Stimulated activated CD8-positive, alpha-beta memory T cell treated with anti-CD3 and anti-CD28 coated beads, Interleukin-12 subunit alpha, Interleukin-12 subunit beta, amount 100 ng/mL, for 4 hours (primary cell): ENCODE measurements at places on chromosomes 13 and 19.

DNA sequence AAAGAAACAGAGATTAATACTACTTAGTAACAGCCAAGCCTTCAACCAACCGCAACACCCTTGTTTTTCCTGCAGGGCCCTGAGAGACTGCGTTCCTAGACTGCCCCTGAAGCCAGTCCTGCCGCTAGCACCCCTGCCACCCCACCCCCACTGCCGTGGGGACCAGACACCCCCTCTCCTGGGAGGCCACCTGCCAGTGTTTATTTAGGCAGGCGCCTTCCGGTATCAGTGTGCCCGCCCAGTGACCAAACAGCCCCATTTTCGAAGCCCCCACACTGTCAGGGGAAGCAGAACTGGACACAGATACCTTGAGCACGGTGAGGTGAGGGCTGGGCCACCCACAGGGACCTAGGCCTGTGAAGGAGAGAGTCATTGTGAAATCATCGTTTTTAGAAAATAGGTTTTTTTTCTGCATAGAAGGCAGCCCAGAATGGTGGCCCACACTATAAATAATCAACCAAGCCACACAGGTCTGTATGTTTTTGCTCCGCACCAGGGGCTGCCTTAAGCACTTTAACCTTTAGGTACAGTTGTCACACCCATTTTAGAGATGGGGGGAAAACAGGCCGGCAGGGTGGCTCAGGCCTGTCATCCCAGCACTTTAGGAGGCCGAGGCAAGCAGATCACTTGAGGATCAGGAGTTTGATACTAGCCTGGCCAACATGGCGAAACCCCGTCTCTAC is 3.5 kb upstream of the TLE5 start:
- no peak for DNase-seq

- no peak for DNase-seq
Observed at GRCh38 chr19:1754636-1755466, 1.5 kb downstream of the ONECUT3 start.

GRCh38 chr13:20782116-20782708 is 8.5 kb upstream of the EEF1AKMT1 start:
- DNase-seq: no peak

GRCh38 chr13:38346764-38347163 is 2.9 kb upstream of the UFM1 start:
- no peak for DNase-seq

GRCh38 chr19:16383584-16384161 is 59.0 kb downstream of the KLF2 start:
- DNase-seq: no peak
